ENCODE measurements at places on chromosomes 3 and 15.

GRCh38 chr3:61683549-61684236, 122.3 kb downstream of the PTPRG start:
- no peak overlapping the region for H3K4me3 ChIP-seq
- H3K4me1 ChIP-seq = no peaks in the 10 kb centered on the region
- no peak for DNase-seq
- no peaks in the 10 kb centered on the region for H3K36me3 ChIP-seq

- no peaks in the 10 kb centered on the region for H3K27me3 ChIP-seq
These were observed 108.0 kb downstream of the MFSD1 start for GRCh38 chr3:158909870-158910269.

GRCh38 chr3:40290396-40290795, 19.1 kb upstream of the EIF1B start:
- H3K4me3 ChIP-seq = no peak overlapping the region
- H3K27ac ChIP-seq = peak overlapping the region; percentile 21
- no peaks in the 10 kb centered on the region for H3K4me1 ChIP-seq
- no peaks in the 10 kb centered on the region for H3K36me3 ChIP-seq
- no peak for DNase-seq

DNA sequence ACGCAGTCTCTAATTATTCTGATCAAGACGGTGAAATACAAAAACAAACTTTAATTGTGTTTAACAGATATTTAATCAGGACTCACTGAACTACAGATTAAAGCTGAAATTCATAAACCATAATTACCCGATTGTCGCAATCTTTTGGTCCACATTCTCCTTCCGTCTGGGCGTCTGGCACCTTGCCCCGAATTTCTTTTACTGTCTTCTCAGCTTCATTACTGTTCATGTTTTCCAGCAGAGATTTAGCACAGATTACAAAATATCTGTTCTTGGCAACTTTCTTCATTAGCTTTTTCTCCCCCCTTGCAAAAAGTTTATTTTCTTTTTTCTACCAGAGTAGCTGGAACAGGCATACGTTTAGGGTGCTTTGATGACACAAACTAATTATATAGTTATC, 271.4 kb downstream of the TIGIT start:
- no peak overlapping the region for H3K4me3 ChIP-seq
- no peaks in the 10 kb centered on the region for H3K36me3 ChIP-seq
- H3K4me1 ChIP-seq = peaks cover 8% of the 10 kb centered on the region
- no peak for DNase-seq
- no peaks in the 10 kb centered on the region for H3K27me3 ChIP-seq

DNA sequence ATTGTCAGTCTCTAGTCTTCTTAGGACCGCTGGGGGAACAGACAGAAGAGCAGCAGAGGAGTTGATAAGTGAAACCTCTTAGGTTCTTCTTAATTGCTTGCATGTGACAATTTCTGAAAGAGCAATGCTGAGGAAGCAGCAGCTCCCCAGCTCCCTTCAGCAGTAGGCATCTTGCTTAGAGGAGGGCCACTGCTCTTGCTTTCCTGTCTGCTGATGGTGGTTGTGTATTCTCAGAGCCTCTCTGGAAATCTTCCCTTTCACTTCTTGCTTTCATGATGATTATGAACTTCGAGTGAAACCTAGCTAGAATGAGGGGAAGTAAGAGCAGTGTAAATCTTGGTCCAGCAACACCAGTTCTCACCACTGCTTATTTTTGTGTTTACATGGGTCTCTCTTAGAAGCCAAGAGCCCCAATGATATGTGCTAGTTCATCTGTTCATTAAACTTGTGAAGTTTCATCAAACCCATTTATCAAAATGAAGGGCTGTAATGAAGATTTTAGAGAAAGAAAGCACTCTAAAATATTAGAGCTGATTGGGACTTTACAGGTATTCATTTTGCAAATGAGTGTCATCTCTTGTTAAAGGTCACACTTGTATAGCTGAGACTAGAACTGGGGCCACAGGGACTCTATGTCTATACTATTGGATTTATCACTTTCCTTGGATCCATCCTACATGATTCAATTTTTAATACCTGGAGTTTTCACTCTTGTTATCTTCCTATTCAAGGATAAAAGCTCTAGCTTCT, 246.7 kb downstream of the LPP start:
- no peak overlapping the region for H3K4me3 ChIP-seq
- no peaks in the 10 kb centered on the region for H3K36me3 ChIP-seq
- H3K27me3 ChIP-seq = no peaks in the 10 kb centered on the region

DNA sequence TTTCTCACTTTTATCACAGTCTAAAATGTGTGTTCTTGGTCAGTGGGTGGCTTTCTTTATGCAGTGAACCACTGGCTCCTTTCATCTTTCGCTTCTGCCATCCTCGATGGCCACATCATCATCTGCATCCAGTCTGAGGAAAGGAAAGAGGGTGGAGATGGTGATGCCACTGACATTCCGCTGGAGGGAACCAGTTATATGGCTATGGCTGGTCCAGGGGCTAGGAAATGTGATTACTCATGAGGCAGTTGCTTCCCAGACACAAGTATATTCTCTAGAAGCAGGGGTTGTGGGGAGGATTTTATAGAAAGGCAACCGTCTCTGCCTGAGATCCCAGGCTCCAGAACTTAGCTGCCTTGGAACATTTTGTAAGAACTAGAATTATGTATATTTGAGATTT, 246.7 kb upstream of the AZI2 start:
- no peak for DNase-seq
- no peaks in the 10 kb centered on the region for H3K27me3 ChIP-seq
- no peak overlapping the region for H3K27ac ChIP-seq
- H3K4me3 ChIP-seq = no peak overlapping the region

All from right lobe of liver (tissue), 6 donors.